ENCODE measurements at places on chromosomes 6 and 20.

DNA sequence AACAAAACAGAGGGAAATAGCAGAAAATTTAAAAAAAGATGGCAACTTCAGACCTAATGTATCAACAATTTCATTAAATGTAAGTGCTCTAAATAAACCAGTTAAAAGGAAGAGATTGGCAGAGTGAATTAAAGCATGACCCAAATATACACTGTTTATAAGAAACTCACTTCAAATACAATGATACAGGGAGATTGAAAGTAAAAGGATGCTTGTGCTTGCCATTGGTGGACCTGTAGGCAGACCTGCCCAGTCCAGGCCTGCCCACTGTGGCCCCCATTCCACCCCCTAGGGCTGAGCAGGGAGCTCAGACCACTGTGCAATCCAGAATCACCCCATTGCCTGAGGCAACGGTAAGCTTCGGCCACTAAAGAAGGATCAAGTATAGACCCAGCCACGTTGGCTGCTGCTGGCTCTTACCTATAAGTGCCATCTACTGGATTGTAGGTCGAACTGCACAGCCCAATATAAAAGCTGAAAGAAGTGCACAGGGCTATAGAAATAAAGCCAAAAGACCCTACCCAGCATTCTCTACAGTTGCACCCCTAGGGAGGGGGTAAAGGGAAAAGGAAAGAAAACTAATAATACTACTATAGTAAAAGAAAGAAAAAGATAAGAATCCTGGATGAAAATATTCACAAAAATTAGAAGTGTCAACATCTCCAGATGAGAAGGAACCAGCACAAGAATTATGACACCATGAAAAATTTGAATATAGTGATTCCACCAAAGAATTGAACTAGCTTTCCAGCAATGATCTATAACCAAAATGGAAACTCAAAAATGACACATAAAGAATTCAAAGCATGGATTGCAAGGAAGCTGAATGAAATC lies 36.1 kb downstream of the PSMB1 start:
- DNase-seq = peak; percentile 39

GRCh38 chr20:62088258-62089127 lies 22.8 kb upstream of the TAF4 start:
- no peak for DNase-seq

DNA sequence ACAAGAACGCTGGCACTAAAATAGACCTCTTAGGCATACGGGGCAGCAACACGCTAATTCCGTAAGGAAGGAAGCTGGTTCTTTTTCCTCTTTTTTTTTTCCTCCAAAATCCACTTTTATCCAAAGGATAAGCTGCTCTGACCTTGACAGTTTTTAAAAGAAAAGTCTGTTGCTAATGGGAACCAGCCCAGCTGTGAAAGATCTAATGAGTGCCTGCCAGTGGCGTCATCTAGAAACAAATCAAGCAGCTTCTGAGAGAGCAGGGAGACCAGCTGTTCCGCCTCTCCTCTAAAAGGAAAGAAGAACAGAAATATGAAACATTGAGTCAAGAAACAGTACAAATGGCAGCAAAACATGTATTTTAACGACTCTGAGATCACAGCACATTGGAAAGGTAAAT lies 78.6 kb downstream of the FAXC start:
- no peak for DNase-seq

DNA sequence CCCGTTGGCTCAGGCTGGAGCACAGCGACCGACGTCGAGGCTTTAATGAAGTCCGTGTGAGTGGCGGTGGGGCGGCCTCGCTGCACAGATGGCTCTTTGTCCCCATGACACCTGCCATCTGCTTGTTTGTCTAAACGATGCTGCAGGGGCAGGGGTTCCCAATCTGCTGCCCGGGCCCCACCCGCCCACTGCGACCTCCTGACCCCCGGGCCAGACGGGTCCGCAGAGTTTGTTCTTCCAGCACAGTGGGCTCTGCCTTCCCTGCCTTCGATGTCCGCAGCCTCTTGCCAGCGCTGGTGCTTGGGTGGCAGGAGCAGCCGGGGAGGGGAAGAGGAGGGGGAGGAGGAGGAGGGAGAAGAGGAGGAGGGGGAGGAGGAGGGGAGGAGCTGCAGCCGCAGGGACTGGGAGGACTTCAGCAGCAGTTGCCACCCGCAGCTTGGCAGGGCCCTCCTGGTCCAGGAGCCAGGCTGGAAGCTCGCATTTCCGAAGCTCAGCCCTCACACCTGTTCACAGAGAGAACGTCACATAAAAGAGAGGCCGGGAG lies 210.0 kb downstream of the DLL1 start:
- no peak for DNase-seq

DNA sequence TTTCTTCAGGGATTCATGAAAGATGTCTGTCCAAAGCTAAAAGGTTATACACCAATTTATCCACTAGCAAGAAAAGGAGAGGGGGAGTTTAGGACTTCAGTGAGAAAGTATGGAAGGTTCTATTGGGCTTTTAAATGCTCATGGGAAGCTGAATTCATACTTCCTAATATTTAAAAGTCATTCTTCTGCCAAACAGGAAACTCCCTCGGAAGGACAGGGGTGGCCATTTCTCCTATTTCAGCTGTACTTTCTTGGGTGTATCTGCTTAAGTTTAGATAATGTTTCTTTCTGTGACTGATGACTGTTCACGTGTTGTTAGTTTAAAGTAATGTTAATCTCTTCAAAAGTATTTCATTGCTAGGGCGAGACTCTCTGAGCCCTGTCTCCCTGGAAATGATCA lies 80.5 kb upstream of the IFNGR1 start:
- DNase-seq = no peak

GRCh38 chr6:42084889-42085288 lies 34.6 kb downstream of the TAF8 start:
- DNase-seq = no peak

DNA sequence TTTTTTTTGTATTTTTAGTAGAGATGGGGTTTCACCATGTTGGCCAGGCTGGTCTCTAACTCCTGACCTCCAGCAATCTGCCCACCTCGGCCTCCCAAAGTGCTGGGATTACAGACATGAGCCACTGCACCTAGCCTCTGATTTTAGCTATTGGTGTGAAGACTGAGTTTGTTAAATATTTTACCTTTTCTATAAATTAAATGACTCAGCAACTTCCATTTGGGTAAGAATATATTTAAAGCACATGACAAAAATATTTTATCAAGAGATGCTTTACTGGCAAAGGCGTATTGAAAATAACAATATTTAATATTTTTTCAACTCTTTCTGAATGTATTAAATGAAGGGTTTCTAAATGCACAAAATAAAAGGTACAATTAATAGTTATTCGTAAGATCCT lies 158.7 kb upstream of the AGPAT4 start:
- DNase-seq = no peak

- no peak for DNase-seq
These were observed 4.9 kb upstream of the PACSIN1 start for GRCh38 chr6:34460796-34461507.

GRCh38 chr6:157990321-157991066 lies 8.8 kb downstream of the SYNJ2 start:
- DNase-seq = no peak

GRCh38 chr20:7361931-7362330 lies 578.3 kb downstream of the HAO1 start:
- DNase-seq = no peak

GRCh38 chr6:150204705-150205472 lies 62.0 kb downstream of the PPP1R14C start:
- no peak for DNase-seq

GRCh38 chr20:39702701-39703349 lies 740.7 kb downstream of the DHX35 start:
- no peak for DNase-seq

DNA sequence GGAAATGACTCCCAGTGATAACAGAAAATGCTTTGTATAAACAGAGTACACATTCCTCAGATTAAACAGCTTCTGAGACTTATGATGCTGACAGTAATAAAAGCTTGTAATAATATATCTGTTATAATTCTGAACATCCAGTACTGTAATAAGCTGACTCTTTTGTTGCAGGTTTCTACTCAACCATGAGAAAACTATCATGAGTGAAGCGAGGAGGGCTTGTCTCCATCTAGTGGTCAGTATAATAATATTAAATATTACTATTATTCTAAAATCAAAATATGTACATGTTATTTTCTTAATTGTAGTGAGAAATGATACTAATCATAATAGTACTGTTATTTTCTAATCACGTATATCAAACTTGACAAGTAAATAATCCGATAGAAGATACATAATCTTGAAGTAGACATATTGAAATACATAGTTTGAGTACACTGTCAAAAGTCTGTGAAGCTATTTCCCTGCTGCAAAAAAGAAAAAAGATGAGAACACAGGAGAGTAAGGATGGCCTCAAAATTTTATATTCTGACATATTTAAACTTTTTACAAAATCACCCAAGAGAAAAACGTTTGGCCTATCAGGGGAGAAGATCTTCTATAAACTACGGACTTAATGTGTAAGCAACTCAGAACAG lies 183.1 kb downstream of the MOXD1 start:
- no peak for DNase-seq

GRCh38 chr6:56638760-56639159 lies 3.9 kb downstream of the DST start:
- no peak for DNase-seq

DNA sequence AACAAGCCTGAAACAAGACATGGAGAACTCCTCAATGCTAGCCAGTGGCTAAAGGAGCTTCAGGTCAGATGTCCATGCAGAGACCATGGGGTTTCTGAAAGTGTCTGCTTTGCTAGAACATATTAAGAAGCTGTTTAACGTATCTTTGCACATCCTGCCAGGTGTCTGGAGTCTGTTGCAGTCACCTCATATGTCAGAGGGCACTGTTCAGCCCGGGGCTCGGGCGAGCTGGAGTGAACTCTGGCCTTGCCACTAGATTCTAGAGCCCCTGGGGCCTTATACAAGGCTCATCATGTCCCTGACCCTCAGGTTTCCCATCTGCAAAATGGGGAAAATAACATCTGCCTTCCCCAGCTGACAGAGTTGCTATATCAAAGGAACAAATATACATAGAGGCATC lies 59.0 kb downstream of the PRDM1 start:
- no peak for DNase-seq

DNA sequence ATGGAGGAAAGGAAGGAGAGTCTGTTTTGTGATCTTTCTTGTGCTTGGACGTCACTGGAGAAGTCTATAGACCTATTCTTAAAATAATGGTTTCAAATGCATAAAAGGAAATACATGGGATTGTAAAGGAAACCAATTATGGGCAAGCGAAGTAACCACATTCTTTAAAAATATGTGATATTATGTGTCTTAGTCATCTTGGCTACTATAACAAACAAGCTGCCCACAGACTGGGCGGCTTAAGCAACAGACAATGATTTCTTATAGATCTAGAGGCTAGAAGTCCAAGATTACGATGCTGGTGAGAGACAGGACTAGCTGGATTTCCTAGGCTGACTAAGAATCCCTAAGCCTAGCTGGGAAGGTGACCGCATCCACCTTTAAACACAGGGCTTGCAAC lies 49.4 kb upstream of the CD83 start:
- no peak for DNase-seq

DNA sequence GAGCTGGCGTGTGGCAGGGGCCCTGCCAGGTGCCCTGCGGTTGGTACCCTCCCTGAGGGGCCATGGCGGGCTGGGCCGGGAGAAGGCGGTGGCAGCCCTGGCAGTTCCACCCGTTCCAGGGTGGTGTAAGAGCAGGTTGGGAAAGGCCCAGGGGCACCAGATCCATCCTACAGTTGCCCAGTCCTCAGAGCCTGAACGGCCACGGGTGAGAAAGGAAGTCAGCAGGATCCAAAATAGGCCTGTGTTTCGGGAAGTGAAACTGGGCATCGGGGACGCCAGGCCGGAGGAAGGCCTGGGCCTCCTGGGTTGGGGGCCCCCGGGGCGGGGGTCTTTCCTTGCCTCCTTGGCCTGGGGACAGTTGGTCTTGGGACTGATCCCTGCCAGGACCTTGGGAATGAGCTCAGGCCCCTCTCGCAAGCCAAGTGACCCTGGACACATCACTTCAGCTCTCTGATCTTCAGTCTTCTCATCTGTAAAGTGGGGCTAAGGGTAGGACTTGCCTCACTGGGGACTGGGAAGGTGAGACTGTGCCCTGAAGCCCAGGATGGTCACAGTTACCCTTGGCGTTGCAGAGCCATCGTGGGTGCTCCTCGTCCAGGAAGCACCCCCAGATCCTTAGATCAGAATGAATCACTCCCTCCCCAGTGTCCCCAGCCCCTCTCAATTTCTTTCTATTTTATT lies 18.1 kb upstream of the NOL4L start:
- DNase-seq = no peak

DNA sequence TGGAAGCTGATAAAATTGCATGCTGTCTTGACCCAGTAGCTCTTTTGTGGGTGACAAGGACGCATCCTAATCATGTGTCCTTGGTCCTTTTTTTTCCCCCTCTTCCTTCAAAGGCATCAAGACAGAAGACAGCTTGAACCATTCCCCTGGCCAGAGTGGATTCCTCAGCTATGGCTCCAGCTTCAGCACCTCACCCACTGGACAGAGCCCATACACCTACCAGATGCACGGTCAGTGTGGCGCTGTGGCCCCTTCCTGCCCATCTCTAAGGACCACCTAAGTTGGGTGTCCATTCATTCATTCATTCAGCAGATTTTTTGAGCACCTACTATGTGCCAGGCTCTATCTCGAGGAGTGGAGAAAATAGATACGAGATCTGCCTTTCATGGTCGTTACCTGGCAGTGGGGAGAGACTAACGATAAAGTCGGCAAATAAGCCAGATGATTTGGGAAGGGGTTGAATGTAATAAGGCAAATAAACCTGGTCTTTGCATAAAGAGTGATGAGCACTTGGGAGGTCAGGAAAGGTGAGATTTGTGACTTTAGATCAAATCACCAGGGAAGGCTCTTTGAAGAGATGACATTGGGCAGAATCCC lies 121.5 kb downstream of the EYA2 start:
- no peak for DNase-seq

DNA sequence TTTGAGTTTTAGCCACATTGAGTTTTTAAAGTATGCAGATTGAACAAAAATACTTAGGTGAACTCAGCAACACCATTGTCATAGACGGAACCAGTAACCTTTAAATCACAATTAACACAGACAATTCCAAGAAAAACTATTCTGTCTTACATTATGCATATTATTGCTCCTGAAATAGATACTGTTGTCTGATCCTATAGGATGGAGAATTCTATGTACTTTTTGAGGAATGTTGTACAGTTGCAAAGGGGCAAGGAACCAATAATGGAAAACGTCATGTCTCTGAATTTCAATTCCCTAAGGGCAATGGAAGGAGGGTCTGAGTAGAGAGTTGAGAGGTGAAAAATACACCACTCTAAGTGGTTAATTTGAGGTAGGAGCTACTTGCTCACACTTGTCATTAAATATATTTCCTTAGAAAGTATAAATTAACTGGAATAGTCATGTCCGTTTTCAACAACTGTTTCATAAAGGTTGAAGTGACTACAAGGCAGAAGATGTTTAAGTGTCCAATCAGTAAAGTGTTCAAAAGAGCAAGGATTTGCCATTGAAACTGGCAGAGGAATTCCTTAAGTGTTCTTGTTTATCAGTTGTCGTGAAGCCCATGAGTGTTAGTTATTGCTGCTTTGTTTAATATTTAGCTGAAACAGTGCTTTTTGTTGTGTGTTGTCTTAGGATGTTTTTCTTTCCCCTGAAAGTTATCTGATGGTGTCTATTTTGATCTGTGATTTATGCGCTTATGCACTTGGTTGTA lies 1.3 kb downstream of the NKAIN2 start:
- no peak for DNase-seq

- no peak for DNase-seq
These were observed 95.7 kb upstream of the HMGCLL1 start for GRCh38 chr6:55674672-55675071.

- DNase-seq = no peak
These were observed 431.8 kb upstream of the MAN1A1 start for GRCh38 chr6:119781365-119781764.

All from NCI-H1930 (cell line).